Islet precursor cell (in vitro differentiated cells): ENCODE measurements at places on chromosomes 3 and 15.
A peak's percentile ranks its signal among the peaks of the same experiment; 100 is the strongest.

DNA sequence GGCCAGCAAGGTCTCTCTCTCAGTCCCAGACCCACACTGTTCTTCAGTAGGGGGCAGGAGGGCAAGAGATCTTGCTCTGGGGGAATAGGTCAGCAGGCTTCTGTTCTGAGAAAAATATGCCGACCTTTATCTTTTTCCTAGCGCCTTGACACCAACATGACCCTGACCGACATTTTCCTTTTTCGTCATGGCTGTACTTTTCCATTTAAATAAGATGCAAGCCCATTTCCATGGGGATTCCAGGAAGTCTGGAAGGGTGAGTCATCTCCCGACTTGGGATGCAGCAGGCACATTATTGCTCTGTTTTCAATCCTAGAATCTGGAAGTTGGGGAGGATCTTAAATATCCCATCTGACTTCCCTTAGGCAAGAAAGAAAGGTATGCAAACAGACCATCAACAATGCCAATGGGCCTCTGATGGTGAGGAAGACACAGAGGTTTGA is 261.5 kb upstream of the LRTM1 start:
- peak; percentile 95 for DNase-seq

DNA sequence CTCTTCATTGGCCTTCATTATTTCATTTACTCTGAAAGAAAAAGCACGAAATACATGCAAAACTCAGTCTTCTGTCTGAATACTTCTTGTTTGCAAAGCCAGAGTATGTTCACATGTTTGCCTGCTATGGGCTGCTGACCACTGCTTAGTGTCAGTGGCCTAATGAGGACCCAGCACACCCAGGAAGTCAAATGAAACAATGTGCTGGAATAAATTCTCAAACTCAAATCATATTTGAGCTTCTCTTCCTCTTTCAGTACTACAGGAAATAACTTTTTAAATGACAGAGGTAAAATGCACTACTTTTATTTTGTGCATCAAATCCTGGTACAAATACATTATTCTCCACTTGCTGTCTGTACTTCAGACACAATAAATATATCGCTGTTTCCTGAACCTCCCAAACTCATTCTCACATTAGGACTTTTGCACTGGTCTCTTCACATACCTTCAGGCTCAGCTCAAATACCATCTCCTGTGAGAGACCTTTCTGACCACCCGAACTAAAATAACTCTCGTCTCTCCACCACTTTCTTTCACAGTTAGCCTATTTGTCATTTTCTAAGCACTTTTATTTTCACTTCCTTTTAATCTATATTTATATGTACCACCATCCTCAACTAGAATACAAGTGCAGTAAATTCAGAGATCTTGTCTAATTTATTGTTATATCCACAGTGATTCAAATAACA is 176.8 kb downstream of the TUSC7 start:
- no peak for DNase-seq

GRCh38 chr15:25737218-25737643 is 125.9 kb downstream of the ATP10A start:
- DNase-seq: peak; percentile 18

- peak; percentile 85 for DNase-seq
Observed at GRCh38 chr15:58988006-58988785, 733 bp downstream of the RNF111 start.

GRCh38 chr15:65081270-65081669 is 4.7 kb downstream of the KBTBD13 start:
- no peak for DNase-seq

DNA sequence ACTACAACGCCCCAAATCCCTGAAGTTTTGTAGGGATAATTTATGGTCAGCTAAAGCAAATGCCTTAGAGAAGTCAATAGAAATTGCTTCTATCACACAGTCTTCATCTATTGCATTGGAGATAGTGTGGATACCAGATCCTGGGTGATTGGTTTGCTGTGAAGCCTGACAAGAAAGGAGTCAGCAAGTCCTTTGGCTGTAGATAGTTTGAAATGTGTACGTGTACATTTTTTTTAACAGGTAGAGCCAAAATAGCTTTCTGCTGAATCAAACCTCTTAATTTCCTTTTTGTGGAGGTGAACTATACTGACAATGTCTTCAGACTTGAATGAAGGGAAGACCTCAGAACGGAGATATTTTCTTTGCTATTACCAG is 312.3 kb downstream of the ZBBX start:
- DNase-seq: no peak

DNA sequence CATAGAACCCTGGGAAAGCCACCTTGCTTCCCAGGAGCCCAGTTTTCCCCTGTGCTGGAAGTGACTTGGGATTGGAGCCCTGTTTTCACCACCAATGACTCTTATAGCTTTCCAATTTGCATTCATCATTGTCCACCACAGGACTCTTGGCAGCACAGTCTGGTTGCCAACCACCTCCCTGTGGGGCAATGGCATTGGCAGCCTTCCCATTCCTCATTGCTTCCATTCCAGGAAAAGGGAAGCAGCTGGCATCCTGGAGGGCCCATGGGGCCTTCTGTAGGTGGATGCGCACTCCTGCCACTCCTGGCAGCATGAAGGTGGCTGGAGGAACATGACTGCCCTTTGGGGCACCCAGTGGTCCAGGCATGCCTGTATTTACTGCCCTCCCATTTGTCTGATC is 57.7 kb downstream of the FEM1B start:
- DNase-seq: no peak

GRCh38 chr3:129432036-129432435 is 3.6 kb upstream of the EFCAB12 start:
- DNase-seq: no peak

GRCh38 chr3:177196008-177196455 is 1.2 kb downstream of the TBL1XR1 start:
- DNase-seq: no peak

GRCh38 chr3:63386568-63386967 is 108.5 kb downstream of the SYNPR start:
- DNase-seq: peak; percentile 81

GRCh38 chr3:98966862-98967546 is 65.5 kb upstream of the DCBLD2 start:
- no peak for DNase-seq

- DNase-seq: no peak
Observed at GRCh38 chr3:61173676-61174075, 77.6 kb downstream of the FHIT start.

- no peak for DNase-seq
Observed at GRCh38 chr3:126656371-126657134, 1.6 kb upstream of the TXNRD3 start.

DNA sequence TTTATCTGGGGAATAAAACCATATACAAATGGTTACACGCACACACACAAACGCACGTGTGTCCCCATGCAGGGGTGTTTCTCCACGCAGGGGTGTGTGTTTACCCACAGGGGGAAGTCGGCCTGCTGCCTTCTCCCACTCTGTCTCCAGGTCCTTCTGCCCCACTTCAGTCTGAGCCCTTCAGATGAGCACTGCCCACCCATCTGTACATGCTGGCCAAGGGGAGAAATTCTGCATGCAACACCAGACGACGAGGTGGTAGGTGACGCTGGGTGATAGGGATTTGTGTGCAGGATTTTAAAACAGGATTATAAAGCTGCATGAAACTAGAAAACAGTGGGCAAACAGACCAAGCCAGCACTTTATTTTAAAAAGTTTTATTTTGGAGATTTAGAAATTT is 122.5 kb downstream of the TJP1 start:
- DNase-seq: no peak

DNA sequence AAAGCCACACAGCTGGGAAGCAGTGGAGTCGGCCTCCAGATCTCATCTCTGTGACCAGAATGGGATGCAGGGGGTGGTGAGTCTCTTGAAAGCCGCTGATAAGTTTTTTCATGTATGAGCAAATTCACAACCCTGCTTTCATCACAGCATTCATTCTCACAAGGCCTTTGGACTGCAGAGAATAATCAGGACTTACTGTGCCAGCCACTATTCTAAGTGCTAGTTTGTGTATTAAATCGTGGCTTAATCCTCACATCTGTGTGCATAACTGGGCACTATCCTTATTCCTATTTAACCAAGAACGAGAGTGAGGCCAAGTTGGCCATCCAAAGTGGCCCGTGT is 64.2 kb upstream of the POLG start:
- DNase-seq: no peak

DNA sequence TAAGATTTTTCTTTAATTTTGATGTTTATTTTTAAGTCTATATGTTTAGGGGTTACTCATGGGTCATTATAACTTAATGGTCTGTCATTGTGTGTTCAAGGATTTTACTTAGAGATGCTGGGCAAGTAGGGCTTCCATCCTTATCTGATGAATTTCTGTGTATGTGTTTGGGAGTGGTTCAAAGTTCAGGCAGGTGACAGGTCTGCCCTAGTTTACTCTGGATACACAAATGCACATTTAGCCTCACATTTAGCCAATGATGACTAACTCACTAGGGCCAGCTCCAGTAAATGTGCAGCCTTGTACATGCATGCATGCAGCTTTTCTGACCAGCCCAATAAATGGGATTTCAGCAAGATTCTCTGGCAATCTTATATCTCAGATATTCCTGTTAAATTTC is 554.1 kb downstream of the SI start:
- DNase-seq: no peak

DNA sequence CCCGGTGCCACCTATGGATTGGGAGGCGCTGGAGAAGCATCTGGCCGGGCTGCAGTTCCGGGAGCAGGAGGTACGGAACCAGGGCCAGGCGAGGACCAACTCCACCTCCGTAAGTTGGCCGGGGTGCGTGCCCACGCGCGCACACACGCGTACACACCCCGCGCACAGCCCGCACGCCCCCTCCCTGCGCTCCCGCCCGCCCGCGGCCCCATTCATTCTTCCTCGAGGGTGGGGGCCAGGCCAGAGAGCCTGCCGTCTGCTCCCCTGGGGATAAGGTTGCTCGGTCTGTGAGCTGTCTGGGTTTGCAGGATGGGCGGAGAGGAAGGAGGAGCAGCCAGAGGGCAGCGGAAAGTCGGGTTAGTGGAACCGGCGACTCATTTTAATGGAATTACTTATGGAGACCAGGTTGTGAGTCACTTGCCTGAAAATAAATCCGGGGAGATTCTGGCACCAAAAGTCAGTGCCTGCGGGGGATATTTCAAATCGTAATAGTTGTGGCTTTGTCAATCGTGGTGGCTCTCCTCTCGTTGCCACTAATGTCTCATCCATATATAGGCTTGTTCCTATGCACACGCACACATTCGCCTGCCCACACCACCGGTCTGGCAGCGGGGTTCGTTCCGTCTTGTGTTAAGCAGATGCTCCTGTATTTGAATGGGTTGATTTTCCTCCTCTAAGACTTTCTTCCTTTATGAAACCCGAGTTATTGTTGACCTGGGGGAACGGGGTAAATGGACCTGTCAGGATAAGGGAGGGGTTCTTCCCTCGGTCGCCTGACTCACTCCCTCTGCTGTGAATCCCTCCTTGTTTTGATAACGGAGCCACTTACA is 223.4 kb upstream of the IL12A start:
- DNase-seq: peak; percentile 96

- no peak for DNase-seq
Observed at GRCh38 chr15:27361438-27361837, 390.5 kb downstream of the GABRG3 start.

DNA sequence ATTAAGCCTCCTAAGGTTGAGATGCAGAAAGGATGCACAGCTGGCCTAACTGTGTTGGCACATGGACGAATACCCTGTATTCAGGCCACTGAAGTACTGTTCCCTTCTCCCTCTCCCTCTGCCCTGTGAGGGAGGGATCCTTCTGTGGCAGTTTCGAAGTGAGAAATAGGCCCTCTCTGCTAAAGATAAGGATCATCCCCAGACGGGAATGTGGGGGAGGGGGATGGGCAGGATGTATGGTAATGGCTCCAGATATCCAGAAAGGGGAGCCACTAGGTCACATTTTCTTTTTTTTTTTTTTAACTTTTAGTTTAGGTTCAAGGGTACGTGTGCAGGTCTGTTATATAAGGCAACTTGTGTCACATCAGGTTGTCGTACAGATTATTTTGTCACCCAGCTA is 463.1 kb downstream of the TBL1XR1 start:
- DNase-seq: peak; percentile 71

DNA sequence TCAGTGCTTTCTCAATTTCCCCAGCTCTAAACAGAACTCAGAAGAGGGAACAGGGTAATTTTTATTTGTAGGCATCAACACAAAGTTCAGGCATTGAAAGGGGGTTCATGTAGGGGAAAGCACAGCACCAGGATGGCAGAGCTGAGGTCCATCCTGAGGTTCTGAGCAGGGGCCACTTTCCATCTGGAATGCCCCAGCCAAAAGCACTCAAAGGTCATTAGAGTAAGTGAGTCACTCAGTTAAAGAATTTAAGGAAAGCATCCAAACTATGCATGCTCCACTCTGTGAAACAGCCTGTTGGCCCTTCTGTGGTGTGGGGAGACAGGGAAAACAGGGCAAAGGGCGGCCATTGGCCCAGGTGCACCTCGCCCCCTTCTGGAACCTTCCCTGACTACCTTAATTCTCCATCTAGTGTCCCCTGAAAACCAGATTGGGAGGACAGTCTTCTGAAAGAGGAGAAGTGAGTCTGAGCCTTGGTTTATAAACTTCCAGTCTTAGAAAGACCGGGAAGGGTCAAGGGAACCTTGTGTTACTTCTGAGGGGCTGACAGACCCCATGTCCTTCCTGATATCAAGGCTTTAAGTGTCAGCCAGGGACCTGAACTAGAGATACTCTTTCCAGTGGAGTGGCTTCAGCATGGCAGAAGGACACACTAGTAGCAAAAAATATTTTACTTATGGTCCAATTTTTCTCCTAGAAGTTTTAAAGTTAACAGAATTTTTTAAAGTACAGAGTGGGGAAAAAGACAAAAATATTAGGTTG is 133.3 kb downstream of the MYLK start:
- DNase-seq: peak; percentile 92

GRCh38 chr15:97866959-97867358 is 93.5 kb upstream of the ARRDC4 start:
- DNase-seq: no peak

DNA sequence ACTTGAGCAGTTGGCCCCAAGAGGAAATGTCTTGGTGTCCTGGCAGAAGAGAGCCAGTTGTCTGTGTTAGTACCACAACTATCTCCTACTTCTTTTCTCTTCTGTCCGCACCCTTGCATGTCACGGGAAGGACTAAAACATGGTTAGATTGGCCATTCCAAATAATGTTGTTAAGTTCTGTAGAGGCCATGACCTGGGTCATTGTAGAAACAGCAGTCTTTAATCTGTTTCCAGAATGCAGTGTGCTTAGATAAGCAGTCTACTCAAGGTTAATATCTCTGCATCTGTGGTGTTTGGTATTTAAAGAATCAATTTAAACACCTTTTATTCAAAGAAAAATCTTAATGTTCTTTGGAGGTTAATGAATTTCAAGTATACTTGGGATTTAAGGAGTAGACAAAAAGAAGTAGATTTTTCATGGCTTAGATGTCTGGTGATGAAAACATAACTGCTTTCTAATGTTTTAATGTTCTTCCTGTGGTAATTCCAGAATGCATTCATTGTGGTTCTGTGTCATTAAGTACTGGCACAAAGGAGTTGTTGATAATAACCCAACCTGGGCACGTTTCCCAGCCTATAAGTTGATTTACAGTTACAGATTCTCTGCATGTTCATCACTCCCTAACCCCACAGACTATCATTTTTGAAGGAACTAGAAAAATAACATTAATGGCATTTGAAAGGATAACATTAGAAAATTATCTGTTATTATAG is 58.9 kb downstream of the TMEM108 start:
- DNase-seq: no peak
